ENCODE measurements at places on chromosomes 6 and 20.

DNA sequence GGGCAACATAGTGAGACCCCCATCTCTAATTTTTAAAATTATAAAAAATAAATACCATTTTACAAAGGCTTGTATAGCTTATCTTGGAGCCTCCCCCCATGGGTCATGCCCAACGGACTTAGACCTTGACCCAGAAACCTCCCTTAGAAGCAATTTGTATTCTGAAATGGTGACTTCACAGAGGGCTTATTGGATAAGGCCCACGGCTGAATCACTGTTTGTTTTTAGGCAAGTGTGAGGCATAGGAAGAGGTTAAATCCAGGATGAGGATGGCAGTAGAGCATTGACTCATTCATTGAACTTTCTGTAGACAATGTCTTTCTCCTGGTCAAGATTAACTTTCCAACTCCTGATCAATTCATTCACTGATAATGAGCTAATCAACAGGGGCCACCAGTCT, 6.2 kb upstream of the SNAI1 start:
- no peak for DNase-seq

GRCh38 chr6:155201461-155202226, 62.2 kb upstream of the CLDN20 start:
- DNase-seq, result peak; percentile 54

DNA sequence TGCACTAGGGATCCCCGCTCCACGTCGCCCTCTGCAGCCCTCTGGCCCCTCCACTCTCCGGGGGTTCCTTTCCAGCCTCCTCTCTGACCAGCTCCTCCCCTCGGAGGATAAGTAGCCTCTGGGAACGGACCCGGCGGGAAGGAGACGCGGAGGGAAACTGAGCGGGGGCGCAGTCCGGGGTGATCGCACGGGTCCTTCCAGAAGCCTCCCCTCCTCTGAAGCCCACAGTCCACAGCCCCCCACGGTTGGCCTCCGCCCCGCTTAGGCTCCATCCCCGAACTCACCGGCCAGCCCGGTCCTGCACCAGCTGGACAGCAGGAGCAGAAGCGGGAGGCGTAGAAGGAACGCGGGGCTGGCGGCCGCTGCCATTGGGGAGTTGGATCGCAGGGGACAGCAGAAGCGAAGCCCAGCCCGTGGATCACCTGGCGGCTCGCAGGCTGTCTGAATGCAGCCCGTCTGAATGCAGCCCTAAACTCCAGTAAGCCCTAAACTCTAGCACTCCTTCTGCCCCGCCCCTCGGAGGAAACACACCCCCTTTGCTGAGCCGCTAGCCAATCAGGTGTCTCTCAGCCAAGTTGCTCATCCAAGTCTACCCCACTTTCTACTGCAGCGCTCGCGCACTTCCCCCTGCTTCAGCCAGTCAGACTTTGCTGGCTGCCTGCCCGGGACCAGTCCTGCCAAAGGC, at the start of gene RAET1G:
TSS of gene RAET1G (minus strand) at position 480 of the 685 bp plus-strand sequence. CDS start at position 369, 111 bp downstream.
- DNase-seq, result peak; percentile 94

DNA sequence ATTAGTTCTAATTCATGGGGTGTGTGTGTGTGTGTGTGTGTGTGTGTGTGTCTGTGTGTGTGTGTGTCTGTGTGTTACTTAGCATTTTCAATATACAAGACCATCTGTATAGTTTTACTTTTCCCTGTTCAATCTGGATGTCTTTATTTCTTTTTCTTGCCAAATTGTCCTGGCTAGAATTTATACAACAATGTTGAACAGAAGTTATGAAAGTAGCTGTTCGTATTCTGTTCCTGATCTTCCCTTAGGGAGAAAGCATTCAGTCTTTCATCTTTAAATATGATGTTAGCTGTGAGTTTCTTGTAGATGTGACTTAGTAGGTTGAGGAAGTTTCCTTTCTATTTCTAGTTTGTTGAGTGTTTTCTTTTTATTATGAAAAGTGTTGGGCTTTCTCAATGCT, 334.7 kb upstream of the RNF24 start:
- DNase-seq, result no peak

DNA sequence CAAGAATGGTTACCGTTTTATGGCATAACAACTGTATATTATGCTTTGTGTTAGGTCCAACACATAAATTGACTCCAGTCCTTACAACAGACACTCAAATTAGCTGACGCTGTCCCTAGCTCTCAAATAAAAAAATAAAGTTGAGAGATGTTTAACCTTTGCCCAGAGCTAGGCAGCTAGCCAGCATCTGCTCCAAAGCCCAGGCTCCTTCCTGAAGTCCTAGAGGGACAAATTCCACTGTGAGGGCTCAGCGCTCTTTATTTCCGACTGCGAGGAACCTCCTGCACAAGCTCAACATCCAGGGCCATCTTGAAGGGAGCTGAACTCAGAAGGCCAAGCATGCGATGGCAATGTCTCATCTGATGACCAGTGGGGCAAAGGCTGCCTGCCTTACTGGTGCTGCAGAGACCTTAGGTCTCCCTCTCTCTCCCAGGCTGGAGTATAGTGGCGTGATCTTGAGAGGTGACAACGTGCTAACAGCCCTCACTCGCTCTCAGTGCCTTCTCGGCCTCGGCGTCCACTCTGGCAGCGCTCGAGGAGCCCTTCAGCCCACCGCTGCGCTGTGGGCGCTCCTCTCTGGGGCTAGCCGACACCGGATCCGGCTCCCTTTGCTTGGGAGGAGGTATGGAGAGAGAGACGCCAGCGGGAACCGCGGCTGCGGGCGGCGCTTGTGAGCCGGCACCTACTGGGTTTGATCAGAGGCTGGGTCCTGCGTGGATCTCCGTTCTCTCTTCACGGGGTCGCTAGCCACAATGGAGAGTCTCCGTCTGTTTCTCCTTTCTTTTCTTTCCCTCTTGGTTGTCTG, 24.7 kb upstream of the GFOD1 start:
- DNase-seq, result no peak

DNA sequence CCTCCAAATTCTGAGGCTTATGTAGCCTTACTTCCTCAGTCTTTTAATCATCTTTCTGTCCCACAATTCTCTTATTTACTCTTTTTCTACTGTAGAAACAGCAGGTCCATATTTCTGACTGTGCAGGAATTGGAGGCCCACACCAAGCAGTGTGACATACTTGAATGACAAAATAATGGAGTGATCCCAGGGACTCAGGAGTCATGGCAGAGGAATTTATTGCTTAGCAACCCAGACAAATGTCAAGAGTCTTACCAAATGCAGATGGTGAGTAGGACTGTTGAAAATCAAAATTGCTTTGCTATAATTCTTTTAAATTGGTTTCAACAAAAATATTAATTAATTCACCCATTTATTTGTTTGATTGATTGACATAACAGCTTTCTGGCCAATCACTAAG, 59.9 kb downstream of the HTR1B start:
- DNase-seq, result peak; percentile 1

GRCh38 chr6:166921570-166921969, 34.8 kb downstream of the RNASET2 start:
- no peak for DNase-seq

DNA sequence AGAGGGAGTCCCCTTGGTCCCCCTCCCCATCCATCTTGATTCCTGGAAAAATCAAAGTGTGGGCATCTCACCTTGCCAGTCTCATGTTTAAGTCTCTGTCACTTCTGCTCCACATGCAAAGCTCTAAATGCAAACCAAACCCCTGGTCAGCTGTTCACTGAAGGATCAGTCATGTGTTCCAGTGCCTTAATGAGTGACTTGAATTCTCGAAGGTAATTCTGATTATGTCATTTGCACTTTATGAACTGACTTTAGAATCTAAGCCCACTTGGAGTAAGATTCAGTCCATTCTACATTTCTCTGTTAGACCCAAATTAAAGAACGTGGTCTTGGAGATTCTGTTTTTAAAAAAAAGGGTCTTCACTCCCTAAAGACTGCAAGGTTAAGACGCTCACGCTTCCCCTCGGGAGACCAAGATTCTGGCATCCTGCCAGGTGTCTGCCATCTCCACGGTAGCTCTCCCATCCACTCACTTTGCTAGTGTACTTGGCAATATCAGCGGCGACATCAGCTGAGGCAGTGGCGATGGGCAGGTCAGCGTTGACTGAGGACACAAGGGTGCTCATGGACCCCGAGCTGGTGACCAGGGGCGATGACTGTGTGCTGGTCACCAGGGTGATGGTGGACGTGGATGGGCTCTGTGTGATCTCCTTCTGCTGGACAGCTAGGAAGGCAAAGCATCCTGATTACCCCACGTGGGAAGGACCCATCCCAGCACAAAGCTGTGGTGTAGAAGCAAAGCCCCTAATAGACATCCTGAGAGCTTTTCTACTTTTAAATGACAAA, 120.5 kb downstream of the ZMYND8 start:
- DNase-seq, result no peak

GRCh38 chr6:82237013-82237412, 10.5 kb downstream of the IBTK start:
- DNase-seq, result no peak

DNA sequence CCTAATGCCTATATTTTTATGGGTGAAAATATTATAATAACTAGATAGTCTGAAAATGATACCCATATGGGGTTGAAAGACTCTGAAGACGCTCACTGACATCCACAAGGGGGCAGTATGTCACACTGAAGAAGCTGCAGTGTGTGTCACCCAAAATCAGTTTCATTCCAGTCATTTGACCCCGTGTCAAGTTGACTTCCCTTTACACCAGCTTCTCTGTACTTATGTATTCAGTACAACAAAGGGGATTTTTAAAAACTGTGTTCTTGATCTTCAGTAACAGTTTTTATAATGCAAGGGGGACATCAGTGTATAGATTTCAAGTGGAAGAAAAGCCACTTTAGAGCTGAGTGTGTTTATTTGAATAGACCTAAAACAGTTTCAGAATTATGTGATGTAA, 19.3 kb downstream of the FAXC start:
- peak; percentile 46 for DNase-seq

GRCh38 chr20:19621072-19621471, 137.0 kb upstream of the RIN2 start:
- no peak for DNase-seq

All from urothelium cell line (cell line).